ENCODE measurements at places on chromosomes 2 and 18.

DNA sequence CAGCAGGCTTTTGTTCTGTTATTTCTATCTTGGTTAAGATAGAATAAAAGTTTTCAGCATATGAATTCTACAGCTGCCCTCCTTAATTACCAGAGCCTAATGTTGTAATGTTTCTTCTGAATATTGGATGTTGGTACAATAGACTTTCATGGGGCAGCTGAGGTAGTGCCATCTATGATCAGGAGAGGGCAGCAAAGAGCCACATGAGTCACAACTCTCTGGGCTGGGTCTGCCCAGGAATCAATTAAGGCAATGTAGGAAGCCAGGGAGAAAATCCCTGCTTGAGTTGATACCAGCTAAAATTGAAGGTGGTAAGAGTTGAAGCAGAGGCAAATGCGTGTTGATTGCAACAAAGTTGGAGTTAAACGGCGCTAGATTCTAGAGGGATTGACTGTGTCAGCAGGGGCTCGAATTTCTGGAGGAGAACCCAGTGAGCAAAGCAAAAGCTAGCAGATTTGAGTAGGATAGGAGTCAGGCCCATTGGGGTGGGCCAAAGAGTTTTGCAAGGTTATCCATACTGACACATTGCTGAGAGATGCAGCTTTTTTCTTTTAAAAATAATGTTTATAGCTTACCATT is 10.6 kb upstream of the MC5R start:
- peak; percentile 50 for DNase-seq

DNA sequence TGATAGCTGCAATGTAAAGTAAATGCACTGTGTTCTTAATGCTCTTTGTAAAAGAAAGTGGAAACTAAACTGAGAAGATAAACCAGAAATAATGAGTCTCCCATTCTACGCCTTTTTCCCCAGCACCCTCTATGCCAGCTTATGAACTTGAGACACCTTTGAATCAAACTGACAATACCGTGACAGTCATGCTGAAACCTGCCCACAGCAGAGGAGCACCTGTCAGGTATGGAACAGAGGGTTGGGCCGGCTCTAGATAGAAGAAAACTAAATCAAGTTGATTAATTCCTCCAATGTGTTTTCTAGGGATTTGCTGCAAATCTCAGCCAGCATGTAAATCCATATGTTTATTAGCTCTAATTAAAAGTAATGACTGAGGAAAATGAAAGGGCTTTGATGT is 520.6 kb upstream of the RAB12 start:
- DNase-seq = no peak

DNA sequence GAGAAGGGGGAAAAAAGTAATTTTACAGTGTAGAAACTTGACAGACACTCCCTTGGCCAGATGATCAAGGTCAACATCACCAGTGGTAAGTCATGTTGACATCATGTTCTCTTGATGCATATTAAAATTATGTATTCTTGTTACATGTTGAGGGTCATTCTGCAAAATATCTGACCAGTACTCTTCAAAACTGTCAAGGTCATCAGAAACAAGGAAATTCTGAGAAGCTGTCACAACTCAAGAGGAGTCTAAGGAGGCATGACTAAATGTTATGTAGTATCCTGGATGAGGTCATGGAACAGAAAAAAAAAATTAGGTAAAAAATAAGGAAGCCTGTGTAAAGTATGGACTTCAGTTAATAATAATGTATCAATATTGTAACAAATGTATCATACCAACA is 6.3 kb downstream of the SGPP2 start:
- DNase-seq = no peak

DNA sequence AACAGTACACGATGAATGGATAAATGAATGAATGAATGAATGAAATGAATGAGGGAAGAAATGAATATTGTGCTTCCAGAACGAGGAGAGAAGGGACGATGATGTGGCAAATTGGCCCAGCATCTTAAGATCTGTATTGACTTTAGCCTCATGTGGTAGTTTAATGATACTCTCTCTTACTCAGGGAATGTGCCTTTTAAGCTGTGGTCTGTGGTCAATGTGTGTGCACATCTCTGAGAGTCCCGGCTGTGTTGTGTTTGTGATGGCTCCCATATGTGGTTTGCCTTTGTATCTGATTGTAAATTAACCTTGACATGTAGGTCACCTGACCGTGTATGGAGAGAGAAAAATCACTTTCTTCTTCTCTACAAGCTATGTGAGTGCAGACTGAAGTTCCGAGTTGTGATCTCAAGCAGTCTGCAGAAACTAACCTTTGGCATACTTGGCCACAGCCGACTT is 91.2 kb downstream of the NEDD4L start:
- peak; percentile 68 for DNase-seq

GRCh38 chr2:45169339-45170190 is 160.3 kb upstream of the SIX2 start:
- peak; percentile 50 for DNase-seq

DNA sequence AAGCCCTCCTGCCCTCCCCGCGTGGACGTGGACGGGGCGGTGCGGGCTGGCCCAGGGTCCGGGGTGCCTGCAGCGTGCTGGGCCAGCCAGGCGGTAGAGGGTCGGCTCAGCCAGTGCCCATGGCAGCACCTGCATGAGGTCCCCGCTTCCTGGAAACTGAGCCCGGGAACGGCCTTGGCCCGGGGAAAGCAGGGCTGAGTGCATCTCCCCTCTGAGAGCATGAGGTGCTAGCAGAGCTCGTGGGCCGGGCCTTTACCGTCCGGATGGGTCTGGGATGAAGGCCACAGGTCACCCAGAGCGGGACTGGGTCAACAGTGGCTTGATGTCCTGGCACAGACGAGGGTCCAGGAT is 39.8 kb downstream of the TSHZ1 start:
- no peak for DNase-seq

DNA sequence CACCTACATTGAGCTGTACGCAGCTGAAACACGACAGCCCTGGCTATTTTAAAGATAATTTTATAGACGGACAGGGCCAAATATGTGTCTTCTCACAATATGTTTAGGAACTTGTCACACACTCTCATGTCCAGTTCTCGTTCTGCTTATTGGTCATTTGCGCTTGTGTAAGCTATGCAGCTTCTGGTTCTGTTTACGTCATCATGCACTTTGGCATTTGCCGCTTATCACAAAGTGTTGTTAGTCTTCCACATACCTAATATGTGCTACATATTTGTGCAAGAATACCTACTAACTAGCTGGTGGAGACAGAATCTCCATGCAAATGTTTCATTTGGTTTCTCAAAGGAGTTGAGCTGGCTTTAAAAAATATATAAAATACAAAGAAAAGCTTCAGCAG is 7.5 kb upstream of the ZNF516 start:
- no peak for DNase-seq

DNA sequence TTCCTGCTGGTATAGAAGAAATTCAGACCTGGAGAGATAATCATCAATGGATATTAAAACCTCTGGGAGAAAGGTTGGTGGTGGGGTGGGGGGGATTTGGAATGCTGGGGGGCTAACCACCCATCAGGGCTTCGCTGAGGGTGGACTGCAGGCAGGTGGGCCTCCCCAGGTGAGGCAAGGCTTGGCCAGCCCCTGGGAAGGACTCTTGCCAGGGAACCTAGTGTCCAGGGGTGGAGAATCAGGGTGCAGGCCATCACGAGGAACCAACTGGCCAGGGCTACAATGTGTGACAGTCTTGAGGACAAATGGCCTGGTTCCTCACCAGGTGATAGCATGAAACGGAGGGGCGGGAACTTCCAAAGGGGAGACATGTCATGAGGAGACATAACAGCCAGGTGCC is 11.8 kb downstream of the RAB11FIP5 start:
- no peak for DNase-seq

GRCh38 chr2:149816756-149817551 is 229.4 kb upstream of the MMADHC start:
- DNase-seq = no peak

GRCh38 chr2:45195916-45196315 is 186.7 kb upstream of the SIX2 start:
- no peak for DNase-seq

DNA sequence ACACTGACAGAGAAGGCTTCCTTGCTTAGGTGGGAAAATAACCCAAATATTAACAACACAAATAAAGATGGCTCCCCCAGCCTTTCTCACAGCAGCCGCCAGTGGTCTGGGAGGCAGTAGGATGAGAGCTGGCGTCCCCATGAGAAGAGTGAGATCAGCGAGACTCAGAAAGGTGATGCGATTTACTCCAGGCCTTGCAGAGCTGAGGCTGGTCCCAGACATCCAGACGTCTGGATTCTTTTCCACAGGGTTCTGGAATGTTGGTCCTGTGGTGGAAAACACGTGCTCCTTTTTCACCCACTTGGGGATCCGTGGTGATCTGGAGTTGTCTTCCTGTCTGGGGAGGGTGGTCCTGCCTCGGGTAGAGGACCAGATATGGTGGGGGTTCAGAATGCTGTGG is 190.6 kb downstream of the CTIF start:
- no peak for DNase-seq

GRCh38 chr2:53715568-53715967 is 52.0 kb upstream of the CHAC2 start:
- peak; percentile 36 for DNase-seq

DNA sequence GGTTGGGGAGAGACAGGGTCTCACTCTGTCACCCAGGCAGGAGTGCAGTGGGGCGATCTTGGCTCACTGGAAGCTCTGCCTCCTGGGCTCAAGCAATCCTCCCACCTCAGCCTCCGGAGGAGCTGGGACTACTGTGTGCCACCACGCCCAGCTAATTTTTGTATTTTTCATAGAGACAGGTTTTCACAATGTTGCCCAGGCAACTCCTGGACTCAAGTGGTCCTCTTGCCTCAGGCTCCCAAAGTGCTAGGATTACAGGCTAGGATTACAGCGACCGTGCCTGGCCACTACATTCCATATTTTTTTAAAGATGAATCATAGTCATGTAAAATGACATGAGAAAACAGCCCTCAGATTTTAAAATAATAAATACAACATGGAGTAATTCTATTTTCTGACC is 32.3 kb downstream of the CWC22 start:
- peak; percentile 41 for DNase-seq

DNA sequence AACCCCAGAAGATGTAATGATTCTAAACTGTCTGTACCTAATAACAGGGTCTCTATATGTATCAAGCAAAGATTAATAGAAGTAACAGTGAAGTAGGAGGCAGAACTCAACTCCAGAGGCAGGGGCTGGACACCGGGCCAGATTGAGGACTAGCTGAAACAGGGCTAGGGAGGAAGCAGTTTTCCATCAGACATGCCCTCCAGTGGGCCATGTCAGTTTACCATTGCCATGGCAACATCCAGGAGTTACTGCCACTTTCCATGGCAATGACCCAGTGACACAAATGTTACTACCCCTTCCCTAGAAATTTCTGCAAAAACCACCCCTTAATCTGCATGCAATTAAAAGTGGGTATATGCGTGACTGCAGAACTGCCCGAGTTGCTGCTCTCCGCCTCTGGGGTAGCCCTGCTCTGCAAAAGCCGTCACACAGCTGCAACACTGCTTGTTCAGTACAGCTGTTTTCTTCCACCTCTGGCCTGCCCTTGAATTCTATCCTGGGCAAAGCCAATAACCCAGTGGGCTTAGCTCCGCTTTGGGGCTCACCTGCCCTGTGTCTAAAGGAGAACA is 58.7 kb downstream of the TMEM18 start:
- DNase-seq = no peak

GRCh38 chr2:196987649-196988364 is 61.3 kb upstream of the PGAP1 start:
- DNase-seq = peak; percentile 99

- no peak for DNase-seq
Measured at GRCh38 chr2:45340318-45340717, 270.7 kb downstream of the SRBD1 start.

- peak; percentile 100 for DNase-seq
Measured at GRCh38 chr2:238864207-238865014, 16.5 kb downstream of the TWIST2 start.

DNA sequence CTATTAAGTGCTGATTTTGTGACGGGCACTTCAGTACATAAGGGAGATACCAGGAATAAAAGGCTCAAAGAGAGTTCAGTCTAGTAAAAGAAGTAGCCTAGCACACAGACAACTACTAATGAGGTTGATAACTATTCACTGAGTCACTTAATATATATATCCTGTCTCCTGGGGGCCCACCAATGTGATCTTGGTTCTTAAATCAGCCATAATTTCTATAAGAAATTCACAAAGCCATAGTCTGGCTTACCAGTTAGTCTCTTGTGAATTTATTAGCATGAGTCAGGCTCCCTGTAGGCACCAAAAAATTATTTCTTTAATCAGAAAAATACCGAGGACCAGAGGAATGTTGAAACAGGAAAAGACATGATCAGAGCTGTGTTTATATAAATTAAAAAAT is 10.4 kb downstream of the KCNE4 start:
- DNase-seq = peak; percentile 59

GRCh38 chr2:212423089-212423488 is 115.5 kb downstream of the ERBB4 start:
- peak; percentile 35 for DNase-seq
